AML-193 (cell line): ENCODE measurements at places on chromosomes 1 and 21.

DNA sequence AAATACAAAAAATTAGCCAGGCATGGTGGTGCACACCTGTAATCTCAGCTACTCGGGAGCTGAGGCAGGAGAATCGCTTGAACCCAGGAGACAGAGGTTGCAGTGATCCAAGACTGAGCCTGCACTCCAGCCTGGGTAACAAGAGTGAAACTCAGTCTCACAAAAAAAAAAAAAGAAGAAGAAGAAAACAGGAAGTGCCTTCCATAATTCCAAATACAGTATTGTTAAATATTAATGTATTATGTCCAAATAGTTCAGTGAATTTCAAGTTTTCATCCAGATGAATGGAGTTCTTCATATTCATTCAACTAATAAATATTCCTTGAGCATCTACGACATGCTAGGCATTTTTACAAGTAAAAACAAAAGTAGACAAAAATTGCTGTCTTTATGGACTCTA, 33.3 kb downstream of the PLEKHO1 start:
- DNase-seq, result peak; percentile 35

GRCh38 chr1:46521414-46521813, 30.0 kb downstream of the KNCN start:
- peak; percentile 12 for DNase-seq

- DNase-seq, result no peak
Measured at GRCh38 chr1:5572794-5573193, 419.4 kb downstream of the NPHP4 start.

DNA sequence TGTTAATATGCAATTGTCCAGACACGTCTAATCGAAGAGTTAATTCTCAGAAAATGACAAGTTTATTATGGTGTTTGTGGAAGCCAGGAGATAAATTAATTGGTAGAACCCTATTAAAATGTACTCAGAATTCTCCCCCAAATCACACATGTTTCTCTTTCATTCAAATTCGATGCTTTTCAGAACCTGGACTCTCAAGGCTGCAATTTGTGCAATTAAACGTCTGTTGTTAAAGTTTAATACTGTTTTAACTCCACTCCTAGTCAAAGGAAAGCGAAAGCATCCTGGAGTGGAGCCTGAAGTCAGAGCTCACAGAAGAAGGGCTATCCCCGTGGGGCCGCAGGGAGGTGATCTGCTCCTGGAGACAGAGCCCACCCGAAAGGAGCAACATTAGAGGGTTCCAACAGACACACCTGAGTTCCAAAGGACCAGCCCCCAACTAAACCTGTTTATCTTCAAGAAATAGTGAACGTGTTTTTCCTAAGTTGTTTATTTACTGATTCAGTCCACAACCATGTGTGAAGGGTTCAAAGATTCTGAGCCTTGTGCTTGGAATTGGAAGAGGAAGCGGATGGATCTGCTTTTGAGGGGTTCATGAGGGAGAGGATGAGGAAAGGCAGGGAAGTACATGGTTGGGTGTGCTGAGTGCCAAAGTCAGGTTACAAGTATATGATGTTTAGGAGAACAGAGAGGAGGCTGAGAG, 68.0 kb upstream of the AKT3 start:
- no peak for DNase-seq
